ENCODE measurements at places on chromosomes 5 and 9.

DNA sequence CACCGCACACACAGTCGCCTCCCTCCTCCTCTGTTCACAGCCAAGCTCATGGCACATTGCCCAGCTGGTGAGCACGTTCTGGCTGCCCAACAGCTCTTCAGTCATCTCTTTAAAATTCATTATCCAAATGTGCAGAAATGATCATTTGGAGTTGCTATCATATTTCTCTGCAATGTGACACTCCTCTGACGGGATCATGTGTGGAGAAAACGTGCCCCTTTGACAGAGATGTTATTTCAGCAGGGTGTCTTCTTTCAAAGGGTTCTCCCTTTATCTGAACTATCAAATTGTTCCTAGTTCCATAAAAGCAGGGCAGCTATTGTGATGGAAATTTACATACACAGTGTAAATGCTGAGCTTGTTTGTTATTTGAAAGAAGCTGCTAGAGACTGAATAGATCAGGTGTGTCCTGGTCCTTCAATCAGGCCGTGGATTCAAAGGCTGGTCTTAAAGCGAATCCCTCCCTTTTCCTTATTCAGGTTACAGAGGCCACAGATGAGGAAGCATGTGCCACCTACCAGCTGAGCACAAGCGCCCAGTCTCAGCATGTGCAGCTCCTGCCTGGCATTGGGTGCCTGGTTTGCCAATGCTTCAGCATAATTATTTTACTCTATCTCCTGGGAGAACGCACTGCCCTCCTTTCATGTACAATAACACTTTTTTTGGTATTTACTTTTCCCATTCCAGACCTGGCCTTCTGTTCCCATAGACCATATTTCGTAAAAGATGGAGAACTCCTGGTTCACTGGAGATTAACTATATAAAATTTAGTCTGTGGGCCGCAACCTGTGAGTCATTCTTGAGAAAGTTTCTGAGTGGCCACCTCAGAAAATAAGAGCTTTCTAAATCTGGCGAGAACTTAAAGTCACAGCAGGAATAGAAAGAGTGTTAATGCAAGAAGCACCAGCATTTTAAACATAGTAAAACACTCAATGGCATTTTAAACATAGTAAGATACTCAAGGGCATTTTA, 433.7 kb downstream of the ENC1 start:
- DNase-seq = no peak

DNA sequence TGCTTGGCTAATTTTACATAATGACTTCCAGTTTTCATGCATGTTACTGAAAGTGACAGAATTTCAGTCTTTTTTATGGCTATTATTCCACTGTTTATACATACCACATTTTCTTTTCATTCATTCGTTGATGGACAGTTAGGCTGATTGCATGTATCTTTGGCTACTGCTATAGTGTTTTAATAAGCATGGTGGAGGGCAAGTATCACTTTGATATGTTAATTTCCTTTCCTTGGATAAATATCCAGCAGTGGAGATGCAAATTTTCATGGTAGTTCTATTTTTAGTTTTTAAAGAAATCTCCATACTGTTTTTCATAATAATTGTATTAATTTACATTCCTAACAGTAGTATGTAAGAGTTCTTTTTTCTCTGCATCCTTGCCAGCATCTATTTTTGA, 297.9 kb downstream of the PRR16 start:
- no peak for DNase-seq

GRCh38 chr5:149869411-149869821, 75.2 kb downstream of the PDE6A start:
- no peak for DNase-seq

GRCh38 chr9:121974421-121974820, 118.7 kb downstream of the TTLL11 start:
- no peak for DNase-seq

GRCh38 chr9:123739387-123739786, 190.5 kb downstream of the DENND1A start:
- no peak for DNase-seq

GRCh38 chr5:136012041-136012804, 16.6 kb upstream of the TGFBI start:
- no peak for DNase-seq

DNA sequence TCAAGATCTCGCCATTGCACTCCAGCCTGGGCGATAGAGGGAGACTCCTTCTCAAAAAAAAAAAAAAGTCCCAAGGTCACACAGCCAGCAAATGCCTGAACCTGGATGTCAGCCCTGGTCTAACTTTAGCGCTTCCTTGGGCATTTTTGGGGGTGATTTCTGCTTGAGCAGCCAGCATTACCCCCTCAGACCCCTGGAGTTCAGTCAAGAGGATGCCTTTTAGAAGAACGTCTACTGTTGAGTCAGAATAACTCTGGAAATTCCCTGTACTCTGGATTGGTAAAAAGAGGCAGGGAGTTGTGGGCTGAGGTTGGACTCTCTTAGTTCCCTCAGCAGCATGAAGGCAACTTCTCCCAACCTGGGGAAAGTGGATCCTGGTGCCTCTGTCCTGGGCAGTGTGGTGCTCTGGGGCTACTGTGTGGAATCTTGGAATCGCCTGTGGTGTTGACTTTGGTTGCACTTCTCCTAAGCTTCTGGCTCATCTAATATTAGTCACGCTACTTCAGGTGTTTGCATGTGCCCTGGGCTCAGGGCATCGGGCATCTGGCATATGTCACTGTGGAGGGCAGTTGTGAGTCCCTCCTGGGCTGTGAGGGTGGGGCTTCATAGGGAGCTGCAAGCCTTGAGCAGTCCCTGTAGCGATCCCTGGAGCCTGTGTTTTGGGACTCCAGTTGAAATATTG, 32.2 kb downstream of the STXBP1 start:
- no peak for DNase-seq

- no peak for DNase-seq
Observed at GRCh38 chr5:146890731-146891440, 12.3 kb upstream of the PPP2R2B start.

GRCh38 chr9:70040376-70040903, 3.2 kb upstream of the MAMDC2 start:
- no peak for DNase-seq

DNA sequence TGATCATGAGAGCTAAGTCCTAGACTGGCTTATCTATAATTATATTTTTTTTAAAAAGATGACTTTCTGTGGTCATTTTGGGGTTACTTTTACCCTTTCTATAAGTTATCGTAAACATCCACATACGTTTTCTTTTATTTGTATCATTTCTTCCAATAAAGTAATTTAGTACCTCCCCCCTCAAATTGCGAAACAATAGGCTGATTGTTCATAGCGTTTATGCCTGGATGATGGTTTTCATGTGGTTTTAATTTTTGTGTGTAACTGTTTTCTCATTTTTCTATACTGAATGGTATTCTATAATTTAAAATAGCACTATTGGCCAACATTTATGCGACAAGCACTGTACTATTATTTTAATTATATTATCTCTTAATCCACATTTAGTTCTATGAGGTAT, 44.5 kb downstream of the SMC5 start:
- no peak for DNase-seq

GRCh38 chr5:80502800-80503199, 14.9 kb downstream of the FAM151B start:
- no peak for DNase-seq

DNA sequence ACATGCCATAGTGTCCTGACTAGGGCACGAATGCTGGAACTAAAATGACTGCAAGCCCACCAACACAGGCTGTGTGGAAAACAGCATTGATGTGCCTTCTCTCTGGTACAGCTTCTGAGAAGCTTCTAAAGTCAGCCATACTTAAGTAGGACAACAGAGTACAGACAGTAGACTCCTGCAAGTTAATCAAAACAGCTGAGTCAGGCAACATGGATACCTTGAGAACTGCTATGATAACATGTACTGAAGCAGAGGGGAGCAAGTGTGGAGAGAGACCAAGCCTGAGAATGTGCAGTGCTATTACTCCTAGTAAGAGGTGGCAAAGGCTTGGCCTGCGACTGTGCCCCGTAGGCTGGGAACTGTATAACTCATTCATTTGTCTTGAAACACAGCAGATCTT, 2.5 kb downstream of the ISCA1 start:
- DNase-seq = no peak

DNA sequence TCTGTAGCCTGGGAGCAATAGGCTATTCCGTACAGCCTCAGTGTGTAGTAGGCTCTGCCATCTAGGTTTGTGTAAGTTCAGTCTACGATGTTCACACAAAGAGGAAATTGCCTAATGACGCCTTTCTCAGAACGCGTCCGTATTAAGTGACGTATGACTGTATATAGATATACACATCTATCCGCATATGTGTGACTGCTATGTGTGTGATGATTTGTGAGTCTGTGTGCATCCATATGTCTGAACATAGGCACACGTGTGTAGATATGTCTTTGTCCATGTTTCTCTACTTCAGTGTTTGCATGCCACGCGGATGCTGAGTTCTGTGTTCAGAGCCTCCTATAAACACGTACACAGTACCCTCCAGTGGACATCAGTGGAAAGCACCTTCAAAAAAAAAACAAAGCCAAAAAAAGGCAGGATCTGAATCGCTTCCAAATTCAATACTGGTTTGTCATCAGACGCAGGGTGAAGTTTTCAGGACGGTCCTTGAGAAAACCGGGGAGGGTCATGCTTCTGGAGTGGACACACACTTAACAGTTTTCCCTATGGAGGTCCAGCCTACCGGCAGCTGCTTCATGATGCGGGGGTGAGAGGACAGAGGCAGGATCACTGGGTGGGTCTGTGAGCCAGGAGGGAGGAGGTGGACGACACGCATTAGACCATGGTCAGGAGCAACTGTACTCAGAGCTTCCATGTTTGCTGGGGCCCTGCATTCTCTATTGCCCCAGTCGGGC, 29.5 kb upstream of the ALDH1B1 start:
- no peak for DNase-seq

- DNase-seq = no peak
Observed at GRCh38 chr5:126531543-126532120, 63.4 kb downstream of the ALDH7A1 start.

- no peak for DNase-seq
Observed at GRCh38 chr9:93488244-93488643, 34.9 kb upstream of the FAM120AOS start.

DNA sequence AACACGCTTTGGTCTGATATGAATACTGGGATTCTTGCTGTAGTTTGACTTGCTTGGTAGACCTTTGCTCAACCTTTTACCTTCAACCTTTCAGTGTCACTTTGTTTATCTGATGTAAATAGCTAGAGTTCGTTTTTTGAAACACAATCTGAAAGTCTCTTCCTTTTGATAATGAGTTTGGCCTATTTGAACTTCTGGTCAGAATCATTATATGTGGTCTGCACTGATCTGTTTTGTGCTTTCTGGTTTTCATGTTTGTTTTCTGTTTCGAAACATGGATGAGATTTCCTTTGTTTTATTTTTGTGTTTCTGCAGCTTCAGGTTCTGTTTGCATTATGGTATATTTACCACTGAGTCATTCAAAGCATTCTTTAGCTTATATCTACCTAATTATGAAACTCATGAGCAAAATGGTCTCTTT, 217.5 kb downstream of the GABBR2 start:
- DNase-seq = no peak
